Osteoblast (primary cell): ENCODE measurements at places on chromosomes 7 and 10. TPM values are rescaled to one million over a fixed set of nuclear protein-coding genes. Genes with fewer than 3 reads are reported as not detected.
A peak's percentile ranks its signal among the peaks of the same experiment; 100 is the strongest.

GRCh38 chr10:31590023-31590800, 271.2 kb downstream of the ZEB1 start:
- DNase-seq, result no peak

DNA sequence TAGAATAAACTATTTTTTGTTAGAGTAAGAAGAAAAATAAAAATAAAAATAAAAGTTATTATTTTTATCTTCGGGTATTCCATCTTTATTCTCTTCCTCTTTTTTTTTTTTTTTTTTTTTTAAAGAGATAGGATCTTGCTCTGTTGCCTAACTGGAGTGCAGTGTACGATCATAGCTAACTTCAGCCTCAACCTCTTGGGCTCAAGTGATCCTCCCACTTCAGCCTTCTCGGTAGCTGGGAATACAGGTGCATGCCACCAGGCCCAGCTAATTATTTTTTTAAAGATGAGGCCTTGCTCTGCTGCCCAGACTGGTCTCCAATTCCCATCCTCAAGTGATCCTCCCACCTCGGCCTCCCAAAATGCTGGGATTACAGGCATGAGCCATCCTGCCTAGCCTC, 15.4 kb downstream of the STAM start:
- no peak for DNase-seq

- no peak for DNase-seq
Measured at GRCh38 chr7:42292991-42293521, 56.0 kb upstream of the GLI3 start.

DNA sequence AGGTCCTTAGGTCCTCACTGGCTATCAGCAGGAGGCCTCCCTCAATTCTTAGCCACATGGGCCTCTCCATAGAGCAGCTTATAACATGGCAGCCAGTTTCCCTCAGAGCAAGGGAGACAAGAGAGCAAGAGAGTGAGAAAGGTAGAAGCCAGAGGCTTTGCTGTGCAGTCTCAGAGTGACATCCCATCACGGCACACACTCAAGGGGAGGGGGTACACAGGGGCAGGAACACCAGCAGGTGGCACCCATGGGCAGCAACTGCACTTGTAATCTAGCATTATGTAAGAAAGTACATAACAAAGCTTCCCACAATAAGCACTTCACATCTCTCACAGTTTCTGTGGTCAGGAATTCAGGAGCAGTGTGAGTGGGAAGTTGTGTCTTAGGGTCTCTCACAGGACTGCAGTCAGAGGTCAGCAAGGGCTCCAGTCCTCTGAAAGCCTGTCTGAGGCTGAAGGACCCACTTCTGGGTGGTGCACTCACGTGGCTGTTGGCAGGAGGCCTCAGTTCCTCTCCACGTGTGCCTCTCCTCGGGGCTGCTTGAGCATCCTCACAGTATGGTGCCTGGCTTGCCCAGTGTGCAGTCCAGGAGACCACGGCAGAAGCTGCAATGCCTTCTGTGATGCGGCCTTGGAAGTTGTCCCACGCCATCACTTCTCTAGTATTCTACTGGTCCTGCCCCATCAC, 159.4 kb downstream of the OAT start:
- peak; percentile 36 for DNase-seq

GRCh38 chr10:101986624-101986971, 69.4 kb downstream of the ARMH3 start:
- no peak for DNase-seq

DNA sequence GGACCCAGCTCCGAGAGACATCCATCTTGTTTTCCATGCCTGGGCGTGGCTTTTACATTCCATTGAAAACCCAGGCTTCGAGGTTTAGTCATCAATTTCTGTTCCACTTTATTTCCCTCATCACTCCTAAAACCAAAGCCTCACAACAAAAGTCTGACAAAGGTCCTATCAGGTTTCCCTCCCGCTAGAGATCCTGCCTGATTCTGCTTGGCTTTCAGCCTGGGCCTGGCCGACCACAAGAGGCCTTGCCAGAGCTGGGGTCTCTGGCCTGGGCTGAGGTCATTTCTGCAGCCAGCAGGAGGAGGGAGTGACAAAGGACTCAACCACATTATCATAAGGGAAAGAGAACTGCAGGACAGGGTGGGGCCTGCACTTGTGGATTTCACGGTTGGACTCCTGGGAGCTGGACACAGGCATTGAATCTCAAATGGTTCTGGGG, 167.0 kb downstream of the FANK1 start:
- peak; percentile 91 for DNase-seq

DNA sequence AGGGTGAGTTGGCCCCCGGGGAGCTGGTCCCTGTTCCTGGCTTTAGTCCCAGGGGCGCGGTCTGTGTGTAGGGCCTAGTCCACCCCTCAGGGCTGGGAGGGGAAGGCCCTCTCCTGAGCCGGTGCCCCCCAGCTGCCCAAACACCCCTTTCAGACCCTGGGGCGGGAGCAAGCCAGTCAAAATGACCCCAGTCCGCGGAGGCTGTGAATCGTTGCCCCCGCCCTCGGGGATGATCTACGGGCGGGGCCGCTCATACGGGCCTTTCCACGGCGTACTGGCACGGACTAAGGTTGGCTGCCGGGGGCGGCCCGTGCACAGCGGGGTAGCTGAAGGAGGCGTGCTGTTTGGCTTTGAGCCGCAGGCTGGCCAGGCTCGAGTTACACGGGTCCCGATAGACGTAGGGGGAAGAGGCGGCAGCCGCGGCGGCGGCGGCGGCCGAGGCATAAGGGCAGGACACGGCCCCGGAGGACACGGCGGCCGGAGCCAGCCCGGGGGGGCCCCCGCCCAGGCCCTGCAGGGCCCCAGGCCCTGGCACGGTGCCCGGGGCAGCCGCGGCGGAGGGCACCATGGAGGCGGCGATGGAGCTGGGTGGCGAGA, 4.3 kb downstream of the ELOVL3 start:
- DNase-seq, result peak; percentile 92

VIPR2 gene
- not detected in 2 replicates for total RNA-seq

TAS2R3 gene
- total RNA-seq, result 1.4 and 3.2 TPM in 2 replicates

TMEM26 gene
- 6.5 and 10.3 TPM in 2 replicates for total RNA-seq
